ENCODE measurements at places on chromosomes 6 and 20.

GRCh38 chr6:56021943-56022342 is 146.6 kb upstream of the BMP5 start:
- no peak for DNase-seq

DNA sequence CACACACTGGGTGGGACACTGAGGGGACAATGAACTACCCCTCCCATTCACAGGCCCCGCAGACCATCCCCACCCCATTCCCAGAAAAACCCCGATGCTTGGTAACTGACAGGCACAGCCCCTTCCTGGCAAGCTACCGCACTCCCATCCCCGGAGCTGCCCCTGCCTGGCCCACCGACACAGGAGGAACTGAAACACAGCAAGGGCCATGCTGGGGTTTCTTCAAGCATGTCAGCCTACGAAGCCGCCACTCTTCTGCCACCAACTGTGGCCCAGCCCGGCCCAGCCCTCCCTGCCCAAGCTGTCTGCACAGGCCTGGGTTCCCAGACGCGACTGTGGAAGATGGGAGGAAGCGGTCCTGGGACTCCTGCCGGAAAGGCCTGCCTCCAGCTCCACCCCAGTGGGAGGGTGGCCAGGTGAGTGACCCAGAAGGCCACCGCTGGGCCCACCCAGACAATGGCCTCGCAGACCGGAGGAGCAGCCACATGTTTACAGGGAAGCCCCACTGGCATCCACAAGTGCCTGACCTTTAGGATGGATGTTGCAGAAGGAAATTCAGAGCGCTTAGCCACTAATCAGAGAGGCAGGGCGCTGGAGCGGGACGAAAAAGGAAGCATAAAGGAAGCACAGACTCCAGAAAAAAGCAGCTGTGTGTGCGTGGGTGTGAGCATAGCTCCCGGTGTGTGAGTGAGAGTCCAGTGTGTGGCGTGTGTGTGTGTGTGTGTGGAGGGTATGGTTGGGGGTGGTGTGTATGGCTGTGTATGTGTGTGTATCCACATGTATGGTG is 91.6 kb downstream of the PRND start:
- DNase-seq: peak; percentile 84

DNA sequence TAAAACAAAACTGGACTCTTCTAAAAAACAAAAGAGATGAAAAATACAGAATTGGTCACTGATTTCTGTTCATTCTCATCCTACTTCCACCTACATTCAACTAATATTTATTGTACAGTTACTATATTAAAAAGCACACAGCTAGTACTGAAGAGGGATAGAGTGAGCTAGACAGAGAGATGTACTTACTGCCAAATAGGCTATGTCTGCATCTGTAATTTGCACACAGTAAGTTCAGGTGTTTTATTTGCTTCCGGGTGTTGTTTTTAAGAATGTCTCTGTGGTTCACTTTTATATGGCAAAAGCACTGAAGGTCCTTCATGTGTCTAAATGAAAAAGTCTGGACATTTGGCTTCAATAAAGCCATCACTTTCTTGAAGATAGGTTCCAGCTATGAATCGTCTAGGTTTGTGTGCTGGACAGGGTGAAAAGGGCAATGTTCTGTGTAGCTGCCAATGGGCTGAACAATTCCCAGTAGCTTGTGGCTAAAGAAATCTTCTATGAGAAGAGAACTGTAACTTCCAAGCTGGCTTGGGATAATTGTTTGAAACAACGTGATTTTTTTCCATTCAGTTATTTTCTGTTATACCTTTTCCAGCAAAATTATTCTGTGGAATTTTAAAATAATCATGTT is 47.3 kb downstream of the EPB41L2 start:
- DNase-seq: no peak

GRCh38 chr6:66662196-66662595 is 955.2 kb upstream of the EYS start:
- DNase-seq: peak; percentile 11

DNA sequence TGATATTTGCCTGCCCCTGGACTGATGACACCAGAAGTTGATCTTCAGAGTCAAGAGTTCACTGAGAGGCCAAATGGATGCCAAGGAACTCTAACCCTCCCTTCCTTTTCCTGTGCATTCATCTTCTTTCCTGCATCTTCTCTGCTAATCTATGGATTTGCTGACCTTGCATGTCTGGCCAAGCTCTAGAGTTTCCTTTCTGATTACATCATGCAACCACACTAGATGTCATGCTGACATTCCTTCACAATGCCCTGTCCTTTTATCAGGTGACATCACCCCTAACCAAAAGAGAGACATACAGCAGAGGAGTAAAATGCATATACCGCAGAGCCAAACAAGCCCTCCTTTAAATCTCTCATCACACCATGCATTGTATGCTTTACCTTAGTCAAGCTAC is 487.6 kb downstream of the TFAP2A start:
- no peak for DNase-seq

GRCh38 chr6:3222506-3223038 is 4.9 kb downstream of the TUBB2B start:
- DNase-seq: no peak

- no peak for DNase-seq
Observed at GRCh38 chr6:90194371-90194841, 102.2 kb downstream of the BACH2 start.

DNA sequence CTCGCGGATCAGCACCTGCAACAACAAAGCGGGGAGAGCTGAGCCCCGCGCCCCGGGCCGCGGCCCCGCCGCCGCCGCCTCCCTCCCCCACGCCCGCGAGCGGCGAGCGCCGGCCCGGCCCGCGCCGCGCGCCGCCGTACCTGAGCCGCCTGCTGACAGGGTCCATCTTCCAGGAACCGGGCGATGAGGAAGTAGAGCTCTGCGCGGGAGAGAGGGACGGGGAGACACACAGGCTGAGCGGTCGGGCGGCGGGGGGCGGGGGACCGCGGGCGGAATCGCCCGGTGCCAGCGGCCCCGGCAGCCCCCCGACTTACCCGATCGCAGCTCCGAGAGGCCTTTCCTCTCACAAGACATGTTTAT is 359 bp downstream of the PHIP start:
- peak; percentile 55 for DNase-seq

GRCh38 chr20:25148982-25149846 is 46.3 kb upstream of the ENTPD6 start:
- DNase-seq: no peak

DNA sequence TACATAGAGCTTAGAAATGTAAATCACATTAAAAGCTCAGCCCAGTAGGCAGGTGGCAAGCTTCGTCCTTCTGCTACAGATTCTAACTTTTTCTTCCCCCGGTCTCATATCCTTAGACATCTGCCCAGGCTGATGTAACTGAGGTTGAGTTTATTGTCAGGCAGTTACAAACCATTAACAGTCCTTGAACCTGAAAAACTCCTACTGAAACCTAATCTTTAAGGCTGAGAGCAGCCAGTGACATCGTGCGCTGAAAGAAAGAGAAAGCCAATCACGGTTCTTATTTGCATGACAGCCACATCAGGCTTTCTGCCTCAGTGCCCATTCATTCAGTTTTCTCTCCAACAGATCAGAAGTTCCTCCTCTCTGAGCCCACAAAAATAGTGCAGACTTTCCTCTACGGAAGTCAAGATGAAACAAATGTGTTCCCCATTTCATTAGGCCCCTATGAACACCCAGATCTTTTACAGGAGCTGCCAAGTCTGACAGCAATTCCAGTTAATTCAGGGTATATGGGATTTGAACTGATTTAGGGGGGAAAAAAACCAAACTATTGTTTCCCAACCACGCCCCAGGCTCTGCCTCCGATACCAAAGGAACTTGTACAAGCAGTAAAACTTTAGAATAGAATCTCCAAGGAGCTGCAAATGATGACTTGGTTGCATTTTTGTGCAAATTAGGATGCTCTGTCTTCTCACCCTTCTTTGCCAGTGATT is at the start of gene NHSL1:
Gene NHSL1, minus strand, starts transcription at position 192 of the 716 bp plus-strand sequence. CDS start 204 bp downstream, outside the sequence.
- DNase-seq: peak; percentile 33

GRCh38 chr6:89680150-89680549 is 41.6 kb upstream of the LYRM2 start:
- DNase-seq: no peak

DNA sequence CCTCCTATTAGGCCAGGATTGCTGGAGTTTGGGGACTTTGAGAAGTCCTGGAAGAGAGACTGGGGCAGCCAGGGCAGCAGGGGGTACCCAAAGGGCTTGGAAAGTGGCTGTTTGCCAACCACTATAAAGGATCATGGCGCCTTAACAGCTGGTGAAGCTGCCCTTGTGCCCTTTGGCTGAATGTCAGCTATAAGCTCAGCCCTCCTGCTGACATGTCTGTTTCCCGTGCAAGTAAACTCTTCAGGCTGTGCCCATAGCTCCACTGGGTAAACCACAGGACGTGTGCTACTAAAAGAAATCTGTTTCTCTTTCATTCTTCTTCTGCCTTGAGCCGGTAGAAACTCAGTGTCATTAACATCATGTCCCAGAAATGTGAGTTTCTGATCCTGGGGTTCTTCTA is 97.3 kb downstream of the CAP2 start:
- DNase-seq: no peak

DNA sequence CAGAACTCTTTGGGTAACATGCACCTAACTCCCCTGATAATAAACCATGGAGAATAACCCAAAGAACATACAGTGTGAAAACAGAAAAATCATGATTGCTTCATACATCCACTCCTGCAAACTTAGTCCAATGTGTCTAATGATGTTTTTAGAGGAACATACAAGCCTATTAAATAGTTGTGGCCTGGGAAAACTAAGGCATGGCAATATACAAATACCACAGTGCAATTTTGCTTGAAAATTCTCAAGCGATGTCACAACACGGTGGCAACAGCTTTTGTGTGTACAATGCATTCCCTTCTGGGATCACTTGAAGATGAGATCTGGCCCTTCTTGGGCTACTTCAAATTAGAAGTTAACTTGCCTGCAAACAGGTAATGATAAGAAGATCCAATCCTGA is 16.7 kb downstream of the MAP3K5 start:
- DNase-seq: peak; percentile 21

- no peak for DNase-seq
Observed at GRCh38 chr6:36079601-36080000, 50.7 kb upstream of the MAPK13 start.

GRCh38 chr6:40444312-40444711 is 142.9 kb downstream of the LRFN2 start:
- DNase-seq: no peak

DNA sequence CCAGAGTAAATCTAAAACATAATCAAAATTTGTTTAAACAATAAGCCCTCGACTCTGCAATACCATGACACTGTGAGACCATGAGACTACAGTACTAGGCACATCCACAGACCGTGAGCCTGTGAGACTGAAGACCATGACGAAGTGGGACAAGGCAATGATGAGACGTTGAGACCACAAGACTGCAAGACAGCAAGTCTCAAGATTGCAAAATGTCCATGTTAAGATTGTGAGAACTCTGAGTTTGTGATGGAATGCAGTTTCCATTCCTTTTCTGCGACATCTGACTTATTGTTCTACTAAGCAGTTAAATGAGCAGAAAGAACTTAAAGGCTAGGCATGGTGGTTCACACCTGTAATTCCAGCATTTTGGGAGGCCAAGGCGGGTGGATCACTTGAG is 102.1 kb upstream of the PHACTR1 start:
- DNase-seq: peak; percentile 80

DNA sequence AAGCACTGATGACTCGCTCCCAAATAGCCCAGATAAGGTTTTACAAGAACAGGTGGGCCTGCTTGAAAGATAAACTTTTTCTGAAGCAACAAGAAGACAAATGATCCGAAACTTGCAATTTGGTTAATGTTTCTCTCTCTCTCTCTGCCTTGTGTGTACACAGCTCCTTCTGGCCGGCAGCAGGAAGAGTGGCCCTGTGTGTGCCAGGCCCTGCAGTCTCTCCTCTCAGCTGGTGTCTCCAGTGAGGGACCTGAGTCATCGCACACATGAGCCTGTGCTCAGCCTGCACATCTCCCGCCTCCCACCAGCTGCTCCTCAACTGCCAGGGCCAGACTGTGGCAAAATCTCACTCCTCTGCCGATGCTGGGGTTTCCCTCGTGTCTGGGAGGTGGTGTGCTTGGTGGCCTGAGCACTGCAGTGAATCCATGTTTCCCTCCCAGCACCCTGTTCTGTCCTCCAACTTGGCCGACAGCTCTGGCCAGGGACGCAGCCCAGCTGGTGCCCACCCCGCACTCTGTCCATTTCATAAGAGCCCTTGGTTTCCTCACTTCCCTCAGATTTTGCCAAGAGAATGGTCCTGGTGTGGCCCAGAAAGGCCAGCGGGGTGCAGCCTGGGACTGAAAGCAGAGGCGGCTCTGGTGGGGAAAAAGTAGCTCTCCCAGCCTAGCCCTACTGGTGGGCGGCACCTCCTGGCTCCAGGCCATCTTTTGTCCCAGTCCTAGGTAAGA is 49.4 kb downstream of the ERMARD start:
- DNase-seq: peak; percentile 59

DNA sequence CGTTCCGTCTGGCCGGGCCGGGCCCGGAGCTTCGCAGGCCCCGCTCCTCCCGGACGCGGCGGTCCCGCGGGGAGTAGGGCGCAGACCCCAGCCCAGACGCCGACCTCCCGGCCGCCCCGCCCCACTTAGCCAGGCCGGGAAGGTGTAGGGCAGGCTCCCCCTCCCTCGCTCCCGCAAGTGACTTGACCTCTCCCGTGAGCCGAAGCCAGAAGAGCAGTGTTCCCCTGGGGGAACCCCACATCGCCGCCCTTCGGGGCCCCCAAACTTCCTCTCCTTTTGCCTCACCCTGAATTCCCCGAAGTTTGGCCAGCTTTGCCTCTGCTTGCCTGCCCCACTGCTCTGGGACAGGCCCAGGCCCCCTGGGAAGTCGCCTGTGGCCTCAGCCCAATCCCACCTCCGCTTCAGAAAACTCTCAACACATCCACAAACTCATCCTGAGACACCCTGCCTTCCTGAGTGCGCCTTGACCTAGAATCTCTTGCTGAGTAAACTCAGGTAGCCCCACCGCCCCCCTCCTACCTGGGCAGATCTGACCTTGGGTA is 524 bp upstream of the NOL4L start:
- DNase-seq: no peak

DNA sequence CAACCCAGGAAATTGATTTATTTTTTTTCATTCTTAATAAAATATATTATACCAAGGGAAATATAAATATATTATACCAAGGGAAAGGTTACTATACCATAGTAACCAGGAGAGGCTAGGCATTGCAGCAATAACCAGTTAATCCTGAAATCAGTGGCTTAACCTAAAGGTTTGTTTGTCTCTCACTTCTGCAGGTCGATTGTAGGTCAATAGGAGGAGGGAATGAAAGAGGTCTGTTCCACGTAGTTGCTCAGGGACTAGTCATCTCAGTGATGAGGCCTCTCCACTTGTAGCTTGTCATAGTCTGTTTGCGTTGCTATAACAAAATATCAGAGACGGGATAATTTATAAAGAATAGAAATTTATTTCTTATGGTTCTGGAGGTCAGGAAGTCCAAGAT is 168.0 kb downstream of the GJA1 start:
- no peak for DNase-seq

DNA sequence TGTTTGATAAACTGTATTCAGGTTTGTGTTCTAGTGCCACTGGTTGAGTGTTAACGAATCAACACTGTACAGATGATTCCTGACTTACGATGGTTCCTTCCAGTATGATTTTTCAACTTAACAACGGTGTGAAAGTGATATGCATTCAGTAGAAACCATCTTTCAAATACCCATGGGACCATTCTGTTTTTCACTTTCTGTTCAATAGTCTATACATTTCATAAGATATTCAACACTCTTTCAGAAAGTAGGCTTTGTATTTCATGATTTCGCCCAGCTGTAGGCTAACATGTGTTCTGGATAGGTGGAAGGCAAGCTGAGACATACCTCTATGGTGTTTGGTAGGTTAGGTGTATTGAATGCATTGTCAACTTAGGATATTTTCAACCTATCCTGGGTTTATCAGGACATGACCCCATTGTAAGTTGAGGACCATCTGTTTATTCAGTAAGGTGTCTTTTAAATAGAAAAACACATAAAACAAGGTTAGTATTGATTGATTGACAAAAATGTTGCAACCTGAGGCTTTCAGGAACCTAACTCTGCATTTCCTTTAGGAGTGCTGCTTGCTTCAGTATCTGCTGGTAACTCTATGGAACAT is 32.3 kb downstream of the SYNJ2 start:
- no peak for DNase-seq

Measured in MV-4-11 (cell line).